ENCODE measurements at places on chromosomes 16 and 17. TPM values are rescaled to one million over a fixed set of nuclear protein-coding genes. Genes with fewer than 3 reads are reported as not detected.

GRCh38 chr16:30136971-30137605 lies 14.1 kb upstream of the MAPK3 start:
- H3K27me3 ChIP-seq = no peaks in the 10 kb centered on the region
- H3K27ac ChIP-seq = no peak overlapping the region
- no peak overlapping the region for H3K4me3 ChIP-seq
- peaks cover 12% of the 10 kb centered on the region for H3K4me1 ChIP-seq

- H3K4me3 ChIP-seq = peak overlapping the region; percentile 50
- H3K4me1 ChIP-seq = peaks cover 6% of the 10 kb centered on the region
- no peaks in the 10 kb centered on the region for H3K27me3 ChIP-seq
- H3K36me3 ChIP-seq = peaks cover 4% of the 10 kb centered on the region
These were observed 2.6 kb downstream of the PER1 start for GRCh38 chr17:8149419-8150193.

DNA sequence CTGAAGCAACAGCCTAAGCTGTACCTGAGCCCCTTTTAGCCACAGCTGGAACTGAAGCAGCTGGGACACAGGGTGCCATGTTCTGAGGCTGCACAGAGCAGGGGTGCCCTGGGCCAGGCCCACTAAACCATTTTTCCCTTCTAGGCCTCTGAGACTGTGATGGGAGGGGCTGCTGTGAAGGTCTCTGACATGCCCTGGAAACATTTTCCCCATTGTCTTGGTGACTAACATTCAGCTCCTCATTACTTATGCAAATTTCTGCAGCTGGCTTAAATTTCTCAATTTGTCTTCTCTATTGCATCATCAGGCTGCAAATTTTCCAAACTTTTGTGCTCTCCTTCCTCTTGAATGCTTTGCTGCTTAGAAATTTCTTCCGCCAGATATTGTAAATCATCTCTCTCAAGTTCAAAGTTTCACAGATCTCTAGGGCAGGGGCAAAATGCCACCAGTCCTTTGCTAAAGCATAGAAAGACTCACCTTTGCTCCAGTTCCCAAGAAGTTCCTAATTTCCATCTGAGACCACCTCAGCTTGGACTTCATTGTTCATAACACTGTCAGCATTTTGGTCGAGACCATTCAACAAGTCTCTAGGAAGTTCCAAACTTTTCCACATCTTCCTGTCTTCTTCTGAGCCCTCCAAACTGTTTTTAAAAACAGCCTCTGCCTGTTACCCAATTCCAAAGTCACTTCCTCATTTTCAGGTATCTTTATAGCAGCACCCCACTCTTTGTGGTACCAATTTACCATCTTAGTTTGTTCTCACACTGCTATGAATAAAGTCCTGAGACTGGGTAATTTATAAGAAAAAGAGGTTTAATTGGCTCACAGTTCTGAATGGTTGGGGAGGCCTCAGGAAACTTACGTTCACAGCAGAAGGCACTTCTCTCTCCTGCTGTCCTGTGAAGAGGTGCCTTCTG lies 49.8 kb downstream of the TMEM100 start:
- H3K27ac ChIP-seq = no peak overlapping the region
- no peak for DNase-seq
- H3K27me3 ChIP-seq = no peaks in the 10 kb centered on the region

- no peak overlapping the region for H3K27ac ChIP-seq
- no peaks in the 10 kb centered on the region for H3K4me1 ChIP-seq
- peaks cover 38% of the 10 kb centered on the region for H3K27me3 ChIP-seq
- H3K36me3 ChIP-seq = no peaks in the 10 kb centered on the region
These were observed 437.2 kb downstream of the HAPSTR1 start for GRCh38 chr16:9528511-9529079.

- no peaks in the 10 kb centered on the region for H3K27me3 ChIP-seq
- no peak overlapping the region for H3K4me3 ChIP-seq
- no peaks in the 10 kb centered on the region for H3K4me1 ChIP-seq
- no peak for DNase-seq
These were observed 148.4 kb upstream of the FAM20A start for GRCh38 chr17:68749349-68750207.

GRCh38 chr17:8285270-8286181 lies 2.9 kb upstream of the RANGRF start:
- H3K36me3 ChIP-seq = peaks cover 3% of the 10 kb centered on the region
- H3K4me1 ChIP-seq = peaks cover 29% of the 10 kb centered on the region
- H3K4me3 ChIP-seq = peak overlapping the region; percentile 39

- H3K27me3 ChIP-seq = no peaks in the 10 kb centered on the region
- no peaks in the 10 kb centered on the region for H3K4me1 ChIP-seq
- H3K36me3 ChIP-seq = peaks cover 24% of the 10 kb centered on the region
- no peak for DNase-seq
- no peak overlapping the region for H3K27ac ChIP-seq
These were observed 52.5 kb downstream of the ZNF778 start for GRCh38 chr16:89269805-89270665.

DNA sequence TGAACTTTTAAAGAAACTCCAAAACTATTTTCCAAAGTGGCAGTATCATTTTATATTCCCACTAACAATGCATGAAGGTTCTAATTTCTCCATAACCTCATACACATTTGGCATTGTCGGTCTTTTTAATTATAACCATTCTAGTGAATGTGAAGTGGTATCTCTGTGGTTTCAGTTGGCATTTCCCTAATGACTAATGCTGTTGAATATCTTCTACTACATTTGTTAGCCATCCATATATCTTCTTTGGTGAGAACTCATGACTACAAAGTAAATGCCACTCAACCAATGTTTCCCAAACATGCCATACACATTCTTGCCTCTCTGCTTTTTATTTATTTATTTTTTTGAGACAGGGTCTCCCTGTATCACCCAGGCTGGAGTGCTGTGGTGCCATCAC lies 31.7 kb upstream of the TAOK1 start:
- peaks cover 9% of the 10 kb centered on the region for H3K4me1 ChIP-seq
- H3K4me3 ChIP-seq = no peak overlapping the region
- H3K36me3 ChIP-seq = no peaks in the 10 kb centered on the region
- H3K27ac ChIP-seq = no peak overlapping the region
- H3K27me3 ChIP-seq = no peaks in the 10 kb centered on the region

DNA sequence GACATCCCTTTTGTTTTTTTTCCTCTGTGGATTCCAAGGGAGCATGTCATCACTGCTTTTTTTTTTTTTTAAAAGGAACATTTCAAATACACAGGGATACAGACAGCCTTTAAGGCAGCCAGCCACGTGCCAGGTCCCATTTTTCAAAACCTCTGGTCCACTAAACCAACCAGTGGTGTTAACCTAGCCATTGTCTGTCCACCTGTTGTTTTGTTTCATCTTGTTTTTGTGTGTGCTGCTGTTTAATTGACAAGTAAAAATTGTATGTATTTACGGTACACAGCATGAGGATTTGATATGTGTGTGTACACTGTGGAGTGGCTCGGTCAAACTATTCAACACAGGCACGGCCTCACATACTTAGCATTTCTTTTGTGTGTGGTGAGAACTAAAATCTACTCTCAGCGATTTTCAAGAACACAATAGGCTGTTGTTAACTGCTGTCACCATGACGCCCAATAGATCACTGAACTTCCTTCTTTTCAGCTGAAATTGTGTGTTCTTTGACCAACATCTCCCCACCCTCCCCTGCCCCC lies 19.2 kb downstream of the TMEM114 start:
- peaks cover 46% of the 10 kb centered on the region for H3K4me1 ChIP-seq
- peak overlapping the region; percentile 35 for H3K4me3 ChIP-seq
- H3K36me3 ChIP-seq = no peaks in the 10 kb centered on the region
- DNase-seq = no peak

- H3K36me3 ChIP-seq = no peaks in the 10 kb centered on the region
- no peak overlapping the region for H3K4me3 ChIP-seq
- H3K27me3 ChIP-seq = peaks cover 88% of the 10 kb centered on the region
- no peak overlapping the region for H3K27ac ChIP-seq
These were observed 17.2 kb downstream of the SKAP1 start for GRCh38 chr17:48412841-48413240.

DNA sequence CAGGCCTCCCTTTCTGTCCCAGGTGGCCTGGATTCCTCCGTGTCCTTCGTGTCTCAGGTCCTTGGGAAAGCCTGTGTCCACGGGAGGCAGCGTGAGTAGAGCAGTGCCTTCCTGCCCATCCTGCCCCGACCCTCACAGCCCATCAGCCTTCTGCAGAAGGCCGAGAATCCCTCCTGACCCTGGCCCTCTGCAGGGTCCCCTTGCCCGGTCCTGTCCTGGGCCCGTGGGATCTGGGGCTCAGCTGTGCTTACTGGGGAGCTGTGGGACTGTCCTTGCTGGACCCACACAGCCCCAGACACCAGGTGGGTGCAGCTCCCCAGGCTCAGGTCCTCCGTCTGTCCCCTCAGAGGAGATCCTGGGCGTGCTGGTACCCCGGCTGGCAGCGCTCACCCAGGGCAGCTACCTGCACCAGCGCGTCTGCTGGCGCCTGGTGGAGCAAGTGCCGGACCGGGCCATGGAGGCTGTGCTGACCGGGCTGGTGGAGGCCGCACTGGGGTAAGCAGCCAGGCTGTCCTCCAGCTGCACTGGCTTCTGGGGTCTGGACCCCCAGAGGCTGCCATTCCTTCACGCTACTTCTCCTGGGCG lies 3.9 kb downstream of the TELO2 start:
- H3K4me3 ChIP-seq = peak overlapping the region; percentile 56
- H3K36me3 ChIP-seq = no peaks in the 10 kb centered on the region
- peaks cover 16% of the 10 kb centered on the region for H3K4me1 ChIP-seq
- H3K27ac ChIP-seq = no peak overlapping the region
- no peaks in the 10 kb centered on the region for H3K27me3 ChIP-seq

- DNase-seq = no peak
- no peaks in the 10 kb centered on the region for H3K36me3 ChIP-seq
- H3K27ac ChIP-seq = no peak overlapping the region
- H3K27me3 ChIP-seq = peaks cover 78% of the 10 kb centered on the region
- H3K4me1 ChIP-seq = no peaks in the 10 kb centered on the region
These were observed 114.4 kb downstream of the ASIC2 start for GRCh38 chr17:33178681-33179080.

GRCh38 chr16:4240624-4241023 lies 1.3 kb downstream of the SRL start:
- no peaks in the 10 kb centered on the region for H3K27me3 ChIP-seq
- H3K36me3 ChIP-seq = no peaks in the 10 kb centered on the region
- no peak for DNase-seq
- peaks cover 17% of the 10 kb centered on the region for H3K4me1 ChIP-seq
- H3K4me3 ChIP-seq = no peak overlapping the region

DNA sequence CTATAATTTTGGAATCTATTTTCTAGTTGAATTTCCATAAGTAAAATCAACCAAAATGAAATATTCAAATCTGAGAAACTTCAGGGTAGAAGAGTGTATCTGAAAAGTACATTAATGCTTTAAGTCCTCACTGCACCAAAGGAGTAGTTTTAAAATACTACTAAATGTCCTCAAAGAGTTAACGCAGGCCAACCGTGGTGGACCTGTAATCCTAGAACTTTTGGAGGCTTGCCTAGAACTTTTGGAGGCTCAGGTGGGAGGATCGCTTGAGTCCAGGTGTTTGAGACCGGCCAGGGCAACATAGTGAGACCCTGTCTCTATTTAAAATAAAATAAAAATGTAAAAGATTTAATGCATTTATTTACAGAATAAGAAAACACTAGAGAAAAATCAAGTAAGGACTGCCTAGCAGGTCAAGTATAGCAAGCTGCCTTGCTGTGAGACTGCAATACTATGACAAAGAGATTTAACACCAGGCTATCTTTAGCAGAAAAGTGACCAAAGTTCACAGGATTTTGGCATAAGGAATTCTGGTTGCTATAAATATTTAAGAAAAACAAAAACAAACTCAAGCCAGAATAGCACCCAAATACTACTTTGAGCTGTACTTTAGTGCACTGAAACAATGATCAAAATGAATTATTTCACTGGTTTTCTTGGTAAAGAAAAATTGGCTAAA lies 41.0 kb downstream of the CHCT1 start:
- H3K36me3 ChIP-seq = peaks cover 19% of the 10 kb centered on the region
- no peaks in the 10 kb centered on the region for H3K27me3 ChIP-seq
- no peak overlapping the region for H3K4me3 ChIP-seq

GRCh38 chr17:15085890-15086677 lies 179.0 kb downstream of the PMP22 start:
- peak overlapping the region; percentile 9 for H3K27ac ChIP-seq
- H3K4me3 ChIP-seq = no peak overlapping the region

DNA sequence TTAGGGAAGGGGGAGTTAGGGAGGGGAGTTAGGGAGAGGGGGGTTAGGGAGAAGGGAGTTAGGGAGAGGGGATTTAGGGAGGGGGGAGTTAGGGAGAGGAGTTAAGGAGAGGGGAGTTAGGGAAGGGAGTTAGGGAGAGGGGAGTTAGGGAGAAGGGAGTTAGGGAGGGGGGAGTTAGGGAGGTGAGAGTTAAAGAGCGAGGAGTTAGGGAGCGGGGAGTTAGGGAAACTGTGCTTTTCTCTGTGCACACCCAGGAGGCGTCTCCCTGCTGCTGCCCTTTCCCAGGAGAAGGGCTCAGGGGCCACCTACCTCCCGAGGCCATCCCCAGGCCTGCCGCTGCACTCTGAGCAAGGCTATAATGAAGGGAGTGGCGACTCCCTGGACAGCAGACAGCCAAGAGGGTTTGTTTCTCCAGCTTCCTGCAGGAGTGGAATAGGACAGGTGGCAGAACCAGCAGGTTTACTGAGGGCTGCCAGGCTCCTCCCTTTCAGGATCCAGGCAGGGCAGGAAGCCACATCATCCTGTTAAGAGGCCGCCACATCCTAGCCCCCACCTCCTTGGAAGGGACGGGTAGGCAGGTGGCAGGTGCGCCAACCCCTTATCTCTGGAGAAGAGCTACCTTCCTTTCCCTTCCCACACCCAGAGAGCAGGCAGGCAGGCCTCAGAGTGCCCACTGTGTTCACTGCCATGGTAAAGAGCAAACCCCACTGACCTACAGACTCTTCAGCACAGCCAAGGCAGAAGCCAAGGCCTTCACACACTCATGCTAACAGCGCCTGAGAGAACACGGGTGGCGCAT lies 4.3 kb downstream of the CANT1 start:
- H3K27me3 ChIP-seq = no peaks in the 10 kb centered on the region
- H3K4me1 ChIP-seq = peaks cover 27% of the 10 kb centered on the region
- no peak for DNase-seq
- peak overlapping the region; percentile 44 for H3K4me3 ChIP-seq
- no peak overlapping the region for H3K27ac ChIP-seq
- no peaks in the 10 kb centered on the region for H3K36me3 ChIP-seq

GRCh38 chr17:39600288-39600996 lies 7.3 kb downstream of the NEUROD2 start:
- H3K4me1 ChIP-seq = no peaks in the 10 kb centered on the region
- no peak for DNase-seq
- H3K27ac ChIP-seq = no peak overlapping the region
- no peak overlapping the region for H3K4me3 ChIP-seq

- no peak overlapping the region for H3K27ac ChIP-seq
- no peaks in the 10 kb centered on the region for H3K27me3 ChIP-seq
- H3K36me3 ChIP-seq = peaks cover 5% of the 10 kb centered on the region
- DNase-seq = no peak
- H3K4me3 ChIP-seq = no peak overlapping the region
- no peaks in the 10 kb centered on the region for H3K4me1 ChIP-seq
These were observed 30.9 kb downstream of the AKAP1 start for GRCh38 chr17:57115916-57116315.

GRCh38 chr16:10769381-10769780 lies 25.7 kb downstream of the NUBP1 start:
- peaks cover 7% of the 10 kb centered on the region for H3K36me3 ChIP-seq
- H3K4me3 ChIP-seq = no peak overlapping the region
- peaks cover 9% of the 10 kb centered on the region for H3K4me1 ChIP-seq
- H3K27ac ChIP-seq = no peak overlapping the region
- no peak for DNase-seq
- H3K27me3 ChIP-seq = no peaks in the 10 kb centered on the region

TRPV3 gene
- 2.1 TPM for total RNA-seq

STX1B gene
- total RNA-seq = 14.1 TPM

UMOD gene
- not detected for total RNA-seq

HSF4 gene
- 1.3 TPM for total RNA-seq

MYH2 gene
- 0.05 TPM for total RNA-seq

MMP28 gene
- total RNA-seq = 0.68 TPM

HSD11B2 gene
- 3.8 TPM for total RNA-seq

ZNF18 gene
- total RNA-seq = 7.5 TPM

KCNH6 gene
- total RNA-seq = not detected

SPAG9 gene
- total RNA-seq = 136 TPM

Data from neural crest cell (in vitro differentiated cells).